ENCODE measurements at places on chromosomes 13 and 19. TPM values are rescaled to one million over a fixed set of nuclear protein-coding genes. Genes with fewer than 3 reads are reported as not detected.

Gene ZNF816
- 11.6 TPM for total RNA-seq

Gene LILRA1
- total RNA-seq: not detected

Gene GPR12
- total RNA-seq: not detected

Gene SEMA6B
- total RNA-seq: not detected

Gene ZNF324B
- total RNA-seq: 11.8 TPM

Gene METTL21C
- total RNA-seq: not detected
